Urothelium cell line (cell line): ENCODE measurements at places on chromosomes 12 and 14.

- DNase-seq = no peak
These were observed 16.3 kb downstream of the CFAP73 start for GRCh38 chr12:113165521-113166450.

- no peak for DNase-seq
These were observed 3.5 kb downstream of the EMG1 start for GRCh38 chr12:6974180-6974579.

DNA sequence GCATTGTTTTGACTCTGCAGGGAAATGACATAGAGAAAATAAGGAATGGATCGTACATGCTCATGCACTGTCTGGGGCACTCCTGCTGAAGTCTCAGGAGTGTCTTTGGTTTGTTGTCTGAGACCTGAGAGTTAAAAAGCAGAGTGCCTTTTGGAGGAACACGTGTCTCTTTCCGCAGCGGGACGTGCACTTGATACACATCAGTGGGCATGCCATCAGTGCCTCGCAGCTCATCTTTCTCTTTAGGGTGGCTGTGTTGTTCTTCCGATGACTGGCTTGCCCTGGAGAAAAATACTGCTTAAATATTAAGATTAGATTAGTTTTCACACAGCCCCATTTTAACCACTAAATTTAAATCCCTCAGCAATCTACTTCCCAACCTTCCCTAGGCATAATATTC lies 835.9 kb downstream of the DIO2 start:
- DNase-seq = no peak

GRCh38 chr12:118060301-118061010 lies 523 bp downstream of the WSB2 start:
- peak; percentile 54 for DNase-seq

- DNase-seq = no peak
These were observed 284.1 kb upstream of the FOXG1 start for GRCh38 chr14:28482251-28483040.

DNA sequence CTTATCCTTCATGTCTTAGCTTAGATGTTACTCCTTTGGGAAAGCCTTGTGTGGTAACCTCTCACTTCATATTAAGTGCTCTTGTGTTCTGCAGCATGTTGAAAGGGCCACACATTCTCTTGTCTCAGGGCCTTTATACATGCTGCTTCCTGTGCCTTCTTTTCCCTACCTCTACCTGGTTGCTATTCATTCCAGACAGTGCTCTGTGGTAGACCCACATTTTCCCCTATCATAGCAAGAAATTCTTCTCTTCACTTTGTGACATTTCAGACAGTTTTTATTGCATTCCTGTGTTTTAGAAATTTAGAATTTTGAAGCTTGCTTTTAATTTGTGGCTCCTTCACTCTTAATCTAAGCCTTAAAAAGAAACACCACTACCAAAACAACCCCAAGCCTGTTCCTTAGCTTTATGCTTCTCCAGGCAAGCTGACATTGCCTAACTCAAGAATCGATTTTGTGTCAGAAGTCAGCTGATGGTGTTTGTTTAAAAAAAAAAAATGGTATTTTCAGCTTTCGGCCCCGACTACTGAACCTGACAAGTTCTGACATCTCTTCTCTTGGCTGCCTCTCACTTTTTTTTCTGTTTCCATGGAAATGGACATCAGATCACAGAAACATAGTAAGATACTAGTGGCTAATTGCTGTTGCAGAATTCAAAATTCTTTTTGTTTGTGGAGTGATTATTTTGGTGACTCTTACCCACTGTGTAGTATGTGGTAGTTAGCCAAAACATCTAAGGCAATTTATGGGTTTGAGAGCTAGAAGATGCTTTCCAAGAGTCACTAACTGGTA lies 156.3 kb downstream of the NUBPL start:
- no peak for DNase-seq

DNA sequence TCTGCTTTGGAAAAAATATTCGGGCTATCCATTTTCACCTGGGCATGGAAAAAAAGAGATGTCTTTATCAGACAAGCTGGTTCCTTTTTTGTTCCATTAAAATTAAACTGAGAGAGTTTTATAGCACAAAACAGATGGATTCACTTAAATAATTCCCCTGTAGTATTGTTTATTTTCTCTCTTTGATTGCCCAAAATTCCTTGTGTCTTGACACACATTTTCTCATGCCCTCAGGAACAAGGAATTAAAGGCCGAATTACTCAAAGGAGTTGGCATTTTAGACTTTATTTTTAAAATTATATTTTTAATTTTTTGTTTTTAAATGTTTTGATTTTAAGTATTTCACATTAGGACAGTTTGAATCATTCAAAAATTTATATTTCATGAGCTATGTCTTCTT lies 69.6 kb upstream of the SLCO1C1 start:
- DNase-seq = no peak

GRCh38 chr12:49342914-49343731 lies 3.6 kb upstream of the DNAJC22 start:
- no peak for DNase-seq

GRCh38 chr12:6899427-6899826 lies 5.2 kb upstream of the LRRC23 start:
- DNase-seq = no peak

DNA sequence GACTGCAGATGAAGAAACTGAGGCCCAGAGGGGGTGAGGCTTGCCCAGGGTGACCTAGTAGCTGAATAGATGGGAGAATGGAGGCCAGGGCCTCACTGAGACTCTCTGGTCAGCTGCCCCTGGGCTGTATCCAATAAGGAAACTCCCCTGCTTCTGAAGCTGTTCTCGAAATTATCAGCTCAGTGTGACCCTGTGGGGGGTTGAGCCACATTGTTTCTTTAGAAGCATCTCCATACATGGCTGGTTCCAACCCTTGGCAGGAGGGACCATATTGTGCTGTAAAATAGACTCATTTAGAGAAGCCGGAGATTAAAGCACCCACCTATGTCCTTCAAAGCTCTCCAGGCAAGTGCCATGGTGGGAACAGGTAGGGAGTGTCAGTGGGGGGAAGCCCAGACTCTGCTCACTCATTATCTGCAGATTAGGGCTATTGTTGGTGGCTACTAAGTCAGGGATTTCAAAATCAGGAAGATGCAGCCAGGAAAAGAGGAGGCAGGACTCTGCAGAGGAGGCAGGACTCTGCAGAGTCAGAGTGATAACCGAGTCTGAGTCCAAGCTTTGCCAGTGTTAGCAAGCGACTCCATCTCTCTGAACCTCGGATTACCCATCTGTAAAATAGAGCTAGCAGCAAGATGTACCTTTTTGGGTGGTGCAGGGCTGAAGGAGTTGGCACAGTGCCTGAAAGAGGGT lies 3.5 kb downstream of the SERPINA5 start:
- DNase-seq = no peak

GRCh38 chr12:34397591-34398365 lies 375.5 kb downstream of the ALG10 start:
- peak; percentile 1 for DNase-seq

GRCh38 chr12:90695415-90695814 lies 259.6 kb downstream of the CCER1 start:
- no peak for DNase-seq

DNA sequence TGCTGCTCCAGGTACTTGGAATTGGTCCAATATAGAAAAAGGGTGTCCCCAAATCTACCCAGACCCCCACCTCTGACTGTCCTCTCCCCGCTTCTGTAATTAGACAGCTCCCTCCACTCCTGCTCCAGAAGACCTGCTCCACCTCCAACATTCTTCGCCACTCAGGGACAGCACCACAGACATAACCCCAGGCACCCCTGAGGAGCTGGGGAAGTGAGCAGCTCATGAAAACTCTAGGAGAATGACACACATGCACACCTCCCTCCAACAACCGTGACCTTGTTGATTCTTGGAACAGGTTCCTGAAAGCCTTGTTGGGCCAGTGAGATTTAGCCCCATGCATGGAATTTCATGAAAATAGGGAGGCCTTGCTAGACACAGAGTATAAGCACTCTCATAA lies 8.2 kb downstream of the KRT4 start:
- no peak for DNase-seq

DNA sequence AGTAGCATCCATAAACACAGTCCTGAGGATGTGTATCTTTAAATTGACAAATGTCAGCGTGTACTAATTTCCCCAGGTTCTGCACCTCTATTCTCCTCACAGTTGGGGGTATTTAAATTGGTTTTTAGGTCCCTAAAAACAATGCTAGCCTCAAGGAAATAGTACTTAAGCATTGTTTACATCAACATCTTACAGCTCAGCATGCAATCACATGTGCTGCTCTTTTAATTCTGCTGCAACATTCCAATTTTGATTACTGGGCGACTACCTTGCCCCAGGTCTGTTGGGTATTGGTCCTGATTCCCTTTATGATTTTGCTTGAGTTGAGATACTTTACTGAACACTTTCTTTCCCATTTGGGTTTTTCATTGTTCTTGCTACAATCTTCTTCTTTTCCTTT lies 616.6 kb downstream of the CCER1 start:
- DNase-seq = no peak

- DNase-seq = no peak
These were observed 178.4 kb downstream of the KCNA5 start for GRCh38 chr12:5222011-5222461.

DNA sequence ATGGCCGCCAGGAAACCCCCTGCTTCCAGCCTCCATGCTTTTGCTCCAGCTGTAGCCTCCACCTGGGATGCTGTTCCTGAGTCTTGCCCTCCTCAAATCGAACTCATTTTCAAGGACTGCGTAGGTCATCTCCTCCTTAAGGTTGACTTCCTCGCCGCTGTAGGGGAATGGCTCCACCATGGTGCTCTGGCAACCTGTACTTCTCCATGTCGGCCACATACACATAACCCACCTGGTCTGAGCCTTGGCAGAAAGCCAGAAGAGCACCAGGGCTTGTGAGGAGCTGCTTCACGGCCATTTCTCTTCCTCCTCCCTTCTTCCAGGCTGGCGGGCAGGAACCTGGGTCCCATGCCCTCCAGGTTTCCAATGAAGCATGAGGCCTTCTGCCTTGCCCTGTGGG lies 36.7 kb upstream of the BEGAIN start:
- DNase-seq = no peak

DNA sequence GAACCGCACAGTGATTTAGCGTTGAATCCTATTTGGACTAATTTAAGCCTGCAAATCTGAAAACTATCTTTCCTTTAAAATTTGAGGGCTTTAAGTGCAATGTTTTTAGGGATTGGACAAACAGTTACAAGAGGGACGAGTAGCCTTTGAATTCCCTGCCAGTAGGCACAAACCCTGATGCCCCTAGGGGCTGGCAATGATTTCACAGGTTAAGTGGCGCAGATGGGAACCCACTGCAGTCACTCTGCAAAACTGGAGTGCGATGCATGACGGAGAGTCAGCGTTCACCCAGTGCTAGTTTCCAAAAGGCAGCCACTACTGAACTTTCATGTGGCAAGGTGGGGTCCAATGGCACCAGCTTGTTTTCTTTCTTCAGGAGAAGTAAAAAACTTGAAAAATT lies 99.4 kb upstream of the FRMD6 start:
- no peak for DNase-seq

- no peak for DNase-seq
These were observed 501.1 kb downstream of the VRK1 start for GRCh38 chr14:97298331-97298730.

DNA sequence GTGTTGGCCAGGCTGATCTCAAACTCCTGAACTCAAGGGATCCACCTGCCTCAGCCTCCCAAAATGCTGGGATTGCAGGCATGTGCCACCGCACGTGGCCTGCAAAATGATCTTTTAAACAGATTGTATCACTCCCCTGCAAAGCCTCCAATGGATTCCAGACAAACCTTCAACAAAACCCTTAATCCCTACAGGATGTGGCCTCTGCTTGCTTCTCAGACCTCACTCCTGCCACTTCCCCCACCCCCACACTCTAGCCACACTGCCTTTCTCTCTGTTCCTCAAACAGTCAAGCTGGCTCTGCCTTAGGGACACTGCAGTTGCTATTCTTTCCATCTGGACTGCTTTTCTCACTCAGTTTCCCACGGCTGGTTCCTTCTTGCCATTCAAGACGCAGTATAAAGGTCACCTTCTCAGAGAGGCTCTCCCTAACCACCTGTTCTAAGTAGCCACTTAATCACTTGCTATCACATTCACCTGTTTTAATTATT lies 47.3 kb upstream of the TMED10 start:
- no peak for DNase-seq

DNA sequence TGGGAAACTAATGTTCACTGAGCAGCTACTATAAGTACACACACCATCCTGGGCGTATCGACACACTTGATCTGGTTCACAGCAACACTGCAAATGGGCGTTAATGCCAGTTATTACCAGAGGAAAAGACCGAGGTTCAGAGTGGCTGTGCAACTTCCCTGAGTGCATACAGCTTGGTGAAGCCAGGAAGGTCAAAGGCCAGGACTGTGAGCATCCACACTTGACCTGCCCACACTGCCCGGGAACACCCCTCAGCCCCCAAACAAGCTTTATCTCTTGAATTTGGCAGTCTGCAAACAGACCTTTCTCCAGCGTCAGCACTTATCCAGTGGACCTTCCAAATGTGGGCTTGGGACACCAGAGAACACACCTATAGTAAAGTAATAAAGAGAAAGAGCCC lies 312.6 kb downstream of the BCL11B start:
- DNase-seq = no peak

GRCh38 chr12:9342614-9343353 lies 134.6 kb upstream of the PZP start:
- DNase-seq = no peak

DNA sequence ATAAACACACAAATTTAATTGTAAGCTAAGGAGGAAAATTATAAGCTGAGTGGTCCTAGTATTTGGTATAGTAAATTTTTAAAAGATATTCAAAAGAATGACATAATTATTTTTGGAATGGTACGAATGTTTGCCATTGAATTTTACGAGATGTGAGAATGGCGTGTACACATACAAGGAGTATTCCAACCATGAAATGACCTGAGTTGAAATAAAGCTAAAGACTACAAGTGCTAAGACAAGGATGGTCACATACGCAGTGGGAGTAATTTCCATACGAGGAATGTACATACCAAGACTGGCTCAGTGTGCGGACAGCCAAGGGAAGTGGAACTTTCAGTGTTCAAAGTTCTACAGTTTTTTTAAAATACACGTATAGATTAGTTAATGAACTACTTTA lies 21.1 kb upstream of the ETV6 start:
- no peak for DNase-seq

GRCh38 chr14:92568621-92569479 lies 55.3 kb downstream of the RIN3 start:
- no peak for DNase-seq

DNA sequence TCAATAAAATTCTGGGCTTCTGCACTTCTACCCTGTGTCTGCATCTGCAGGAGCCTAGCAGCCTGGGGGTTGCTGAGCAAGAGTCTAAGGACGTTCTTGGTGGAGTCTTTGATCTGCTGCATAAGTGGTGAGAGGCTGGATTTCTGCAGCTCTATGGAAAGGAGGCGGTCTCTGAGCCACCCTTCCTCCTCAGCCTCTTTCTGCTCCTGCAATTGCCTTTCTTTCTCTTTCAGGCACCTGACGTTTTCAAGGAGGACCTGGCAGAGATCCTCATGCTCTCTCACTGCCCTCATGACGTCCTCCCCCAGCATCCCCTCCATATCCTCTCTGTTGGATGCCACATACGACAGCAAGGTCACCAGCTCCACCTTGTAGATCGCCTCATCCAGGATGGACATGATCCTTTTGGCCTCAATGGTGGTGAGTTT lies 13.6 kb upstream of the TPCN1 start:
- no peak for DNase-seq

GRCh38 chr12:2689879-2690278 lies 104.9 kb upstream of the FKBP4 start:
- no peak for DNase-seq

- DNase-seq = peak; percentile 55
These were observed 9.5 kb downstream of the CDKN1B start for GRCh38 chr12:12726555-12727093.

- DNase-seq = peak; percentile 53
These were observed 36.8 kb downstream of the IQSEC3 start for GRCh38 chr12:103169-103981.

- no peak for DNase-seq
These were observed 6.5 kb upstream of the GLT8D2 start for GRCh38 chr12:104056419-104056972.
